ENCODE measurements at places on chromosomes 11 and 22.

DNA sequence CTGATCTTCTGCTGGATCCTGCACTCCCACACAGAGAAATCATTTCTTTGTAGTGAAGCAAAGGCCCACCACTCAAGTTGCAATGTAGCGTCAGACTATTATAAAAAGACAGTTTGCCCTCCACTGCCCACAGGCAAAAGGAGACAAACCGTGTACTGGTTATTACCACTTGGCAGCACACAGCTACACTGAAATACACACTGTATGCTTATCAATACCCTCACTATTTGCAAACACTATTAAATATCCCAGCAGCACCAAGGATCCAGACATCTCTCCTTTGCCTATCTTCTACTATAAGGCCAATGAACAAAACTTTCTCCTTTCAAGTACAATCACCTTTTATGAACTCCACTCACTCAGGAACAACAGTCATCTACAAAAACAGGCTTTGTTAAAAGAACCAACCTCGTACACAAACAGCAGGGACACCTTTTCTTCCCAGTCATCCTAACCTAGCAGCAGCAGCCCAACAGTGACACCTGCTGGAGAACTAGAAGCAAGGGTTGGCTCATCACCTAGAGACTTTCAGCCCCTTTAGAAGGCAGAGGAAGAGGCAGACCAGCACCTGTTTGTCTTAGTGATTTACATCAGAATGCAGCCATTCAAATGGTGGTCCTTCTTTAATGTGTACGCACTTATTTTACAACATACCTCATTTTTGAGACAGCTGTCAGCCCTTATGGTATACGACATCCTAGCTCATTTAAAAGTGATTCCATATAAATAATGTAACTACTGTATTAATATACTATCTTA, 56.1 kb downstream of the AMBRA1 start:
- DNase-seq = peak; percentile 72

DNA sequence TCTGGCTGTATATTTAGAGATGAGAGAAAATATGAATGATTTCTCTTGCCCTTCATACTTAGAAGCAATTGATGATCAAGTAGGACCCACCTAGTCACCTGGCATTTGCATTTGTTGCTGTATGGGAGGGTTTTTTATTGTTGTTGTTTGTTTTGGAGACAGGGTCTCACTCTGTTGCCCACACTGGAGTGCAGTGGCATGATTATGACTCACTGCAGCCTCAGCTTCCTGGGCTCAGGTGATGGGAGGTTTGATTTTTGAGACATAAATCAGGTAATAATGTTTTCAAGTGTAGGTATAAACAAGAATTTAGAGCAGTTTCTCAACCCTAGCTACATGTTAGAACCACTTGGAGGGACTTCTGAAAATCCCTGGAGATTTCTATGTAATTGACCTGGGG, 63.0 kb downstream of the TNRC6B start:
- DNase-seq = no peak

DNA sequence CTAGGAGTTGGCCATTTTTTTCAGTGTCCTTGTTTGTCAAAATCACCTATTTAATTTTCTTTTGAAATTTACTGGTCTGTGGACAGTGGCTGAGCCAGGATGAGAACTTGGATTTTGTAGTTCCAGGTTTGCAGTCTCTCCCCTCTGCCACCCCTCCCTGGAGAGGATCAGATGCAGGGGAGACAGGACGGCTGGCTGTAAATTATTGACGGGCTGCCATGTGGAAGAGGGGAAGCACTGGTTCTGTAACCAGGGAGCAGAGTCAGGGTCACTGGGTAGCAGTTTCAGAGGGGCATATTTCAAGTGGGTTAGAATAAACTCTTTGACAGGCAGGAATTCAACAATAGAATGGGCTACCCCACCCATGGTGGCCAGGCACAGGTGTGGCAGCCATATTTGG, 20.6 kb upstream of the YWHAH start:
- no peak for DNase-seq

DNA sequence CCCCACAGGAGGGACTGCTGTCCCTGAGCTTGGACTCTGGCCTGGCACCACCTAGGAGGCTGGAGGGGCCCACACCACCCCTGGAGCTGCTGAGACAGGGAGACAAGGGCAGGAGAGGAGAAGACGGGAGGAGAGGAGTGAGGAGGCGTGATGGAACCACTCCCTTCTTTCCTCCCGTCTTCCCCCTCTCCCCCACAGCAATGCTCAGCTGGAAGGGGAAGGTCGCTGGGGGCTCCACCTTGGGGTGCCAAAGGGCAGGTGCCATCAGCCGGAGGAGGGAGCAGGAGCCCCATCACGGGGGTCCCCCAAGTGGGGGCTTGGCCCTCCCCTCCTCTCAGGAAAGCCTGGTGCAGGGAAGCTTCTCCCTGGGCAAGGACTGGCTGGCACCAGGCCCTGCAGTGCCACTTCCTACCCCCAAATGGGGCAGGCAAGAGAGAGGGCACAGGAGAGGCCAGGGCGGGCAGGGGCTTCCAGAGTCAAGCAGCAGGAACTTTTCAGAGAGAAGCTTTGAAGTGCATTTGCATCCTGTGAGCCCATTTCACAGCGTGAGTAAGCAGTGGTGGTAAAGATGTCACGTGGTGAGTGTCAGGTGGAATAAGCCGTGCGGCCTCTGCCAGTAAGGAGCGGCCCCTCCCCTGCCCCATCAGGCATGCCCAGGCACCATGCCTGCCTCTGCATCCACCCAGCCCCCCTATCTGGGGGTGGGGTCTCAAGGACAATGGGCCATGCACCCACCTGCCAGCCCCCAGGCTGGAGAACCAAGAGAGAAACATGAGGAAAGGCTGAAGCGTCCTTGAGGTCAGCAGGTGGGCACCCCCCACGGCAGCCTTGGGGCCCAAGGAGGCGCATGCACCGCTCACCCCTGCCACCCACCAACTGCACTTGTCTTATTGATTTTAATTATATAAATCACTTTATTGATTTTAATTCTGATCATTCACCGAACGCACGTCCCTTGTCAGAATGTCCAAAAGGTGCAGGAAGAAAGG, 4.9 kb downstream of the IGF2 start:
- DNase-seq = no peak

DNA sequence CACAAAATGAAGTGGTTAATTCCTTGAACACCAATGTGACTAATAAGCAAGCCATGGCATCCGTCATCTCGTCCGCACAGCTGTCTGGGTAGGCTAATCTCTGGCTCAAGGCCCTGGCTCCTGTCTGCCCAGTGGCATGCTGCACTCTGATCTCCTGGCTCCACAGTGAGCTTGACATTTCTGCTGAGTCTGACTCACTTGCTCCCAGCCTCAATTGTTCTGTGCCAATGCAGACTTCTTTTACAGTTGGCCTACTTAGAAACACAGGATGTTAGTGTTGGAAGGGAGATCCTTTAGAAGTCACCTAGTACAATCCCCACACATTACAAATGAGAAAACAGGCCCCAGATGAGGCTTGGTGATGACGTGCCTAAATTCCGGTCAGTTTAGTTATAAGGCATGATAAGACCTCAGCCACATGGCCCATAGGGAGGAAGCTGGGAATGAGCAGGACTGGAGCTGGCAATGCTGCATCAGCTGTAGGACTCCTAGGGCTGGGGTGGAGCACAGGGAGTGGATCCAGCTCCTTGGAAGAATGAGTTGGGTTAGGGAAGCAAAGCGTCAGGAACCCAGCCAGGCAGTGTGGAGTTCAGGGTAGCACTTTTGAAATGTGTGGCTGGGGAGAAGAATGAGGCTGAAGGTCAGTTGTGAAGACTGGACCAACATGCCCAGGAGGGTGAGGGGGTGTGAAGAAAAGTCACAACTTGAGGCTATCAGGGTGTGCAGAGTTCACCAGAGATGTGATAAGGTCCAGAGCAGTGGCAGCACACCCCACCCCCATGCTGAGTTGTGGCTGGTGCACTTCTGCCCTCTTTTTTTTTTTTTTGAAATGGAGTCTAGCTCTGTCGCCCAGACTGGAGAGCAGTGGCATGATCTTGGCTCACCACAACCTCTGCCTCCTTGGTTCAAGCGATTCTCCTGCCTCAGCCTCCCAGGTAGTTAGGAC, 70.2 kb upstream of the EED start:
- peak; percentile 99 for DNase-seq

DNA sequence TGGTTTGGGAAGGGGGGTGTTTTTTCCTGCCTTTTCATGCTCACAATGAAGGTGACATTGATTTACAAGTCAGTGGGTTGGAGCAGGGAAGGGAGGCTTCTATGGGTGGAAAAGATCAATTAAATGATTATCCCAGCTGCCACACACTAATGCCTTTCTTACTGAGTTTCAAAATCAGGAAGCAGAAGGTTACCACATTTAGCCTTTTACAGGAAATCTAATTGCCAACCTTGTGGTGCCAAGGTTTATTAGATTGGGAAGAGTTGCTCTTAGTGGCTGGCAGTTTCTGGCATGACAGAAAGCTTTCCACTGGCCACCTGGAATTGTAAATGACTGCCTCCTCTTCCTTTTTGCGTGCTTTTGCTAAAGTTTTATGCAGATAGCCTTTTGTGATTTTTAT, 98.7 kb downstream of the NAV2 start:
- DNase-seq = no peak

- peak; percentile 47 for DNase-seq
Measured at GRCh38 chr11:69293819-69294505, at the start of gene MYEOV. Gene MYEOV (plus strand): TSS chr11:69294155. CDS start chr11:69295355, 1,200 bp downstream.

DNA sequence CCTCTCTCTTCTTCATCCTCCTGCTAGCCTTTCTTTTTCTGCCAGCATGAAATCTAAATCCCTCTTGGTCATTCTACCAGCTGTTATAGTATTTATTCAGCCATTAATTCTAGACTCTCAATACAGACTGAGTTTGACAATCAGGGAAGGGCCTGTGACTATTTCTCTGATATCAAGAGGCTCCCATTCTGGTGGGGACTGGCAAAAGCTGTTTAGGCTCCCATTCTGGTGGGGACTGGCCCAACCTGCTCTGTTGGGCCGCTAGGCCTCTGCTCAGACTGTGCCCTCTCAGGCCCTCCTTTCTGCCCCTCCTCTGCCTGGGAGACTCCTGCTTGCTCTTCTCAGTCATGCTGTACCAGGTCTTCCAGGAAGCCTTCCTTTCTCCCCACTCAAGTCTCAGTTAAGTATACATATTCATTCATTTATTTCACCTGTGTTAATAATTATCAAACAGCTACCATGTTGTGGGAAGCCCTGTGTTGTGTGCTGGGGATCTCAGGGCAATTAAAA, 323.7 kb upstream of the NARS2 start:
- no peak for DNase-seq

- no peak for DNase-seq
Measured at GRCh38 chr11:22702031-22702430, 35.6 kb downstream of the GAS2 start.

GRCh38 chr11:1740786-1741530, 9.4 kb downstream of the IFITM10 start:
- DNase-seq = no peak

DNA sequence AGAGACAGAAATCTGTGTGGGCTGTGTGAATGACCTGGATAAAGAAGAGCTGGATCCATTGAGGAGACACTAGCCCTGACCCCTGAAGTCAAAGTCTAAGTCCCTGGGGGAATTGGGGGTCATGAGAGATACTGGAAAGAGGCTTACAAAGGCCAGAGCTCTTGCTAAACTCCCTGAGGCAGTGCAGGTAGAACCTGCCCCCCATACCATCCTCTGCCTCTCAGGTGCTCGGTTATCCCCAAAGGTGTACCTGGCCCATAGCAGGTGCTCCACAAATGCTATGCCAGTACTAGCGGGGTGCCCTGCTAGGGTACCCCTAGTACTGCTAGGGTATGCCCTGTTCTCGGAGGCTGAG, 19.1 kb upstream of the SCARF2 start:
- DNase-seq = no peak

DNA sequence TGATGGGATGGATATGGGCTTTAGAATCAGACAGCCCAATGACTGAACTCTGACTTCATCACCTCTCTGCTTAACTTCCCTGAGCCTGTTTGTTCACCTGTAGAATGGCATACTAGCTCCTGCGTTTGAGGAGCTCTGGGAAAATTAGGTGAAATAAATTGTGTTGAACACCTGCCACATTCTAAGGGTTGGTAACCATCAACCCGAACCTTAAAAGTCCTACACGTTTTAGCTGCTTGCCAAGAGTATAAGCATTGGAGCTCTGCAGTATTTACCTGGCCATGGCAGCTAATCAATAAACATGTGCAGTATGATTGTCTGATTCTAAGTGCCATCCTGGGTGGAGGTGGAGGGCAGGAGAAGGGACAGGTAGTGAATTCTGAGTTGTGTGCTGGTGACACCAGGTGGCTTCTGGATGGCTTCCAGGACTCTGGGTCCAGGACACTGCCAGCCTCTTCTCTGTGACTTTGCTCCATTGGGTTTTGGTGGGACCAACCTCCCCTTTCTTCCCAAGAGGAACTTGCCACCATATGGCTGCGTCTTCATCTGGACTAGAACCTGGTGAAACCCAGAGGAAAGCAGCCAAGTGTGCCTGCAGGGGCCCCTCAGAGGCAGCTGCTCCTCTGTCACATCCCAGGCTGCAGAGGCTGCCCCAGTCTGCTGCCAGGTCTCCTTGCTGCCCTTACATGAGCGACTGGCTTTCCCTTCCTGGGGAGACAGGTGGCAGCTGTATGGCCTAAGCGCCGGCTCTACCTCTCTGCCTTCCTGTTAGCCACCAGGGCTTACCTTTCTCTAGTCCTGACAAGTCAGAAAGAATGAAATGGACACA, 85.6 kb downstream of the CACNG2 start:
- no peak for DNase-seq

- DNase-seq = no peak
Measured at GRCh38 chr22:44274918-44275630, 37.7 kb downstream of the SHISAL1 start.

- peak; percentile 27 for DNase-seq
Measured at GRCh38 chr22:45007391-45008185, 2.2 kb downstream of the PHF21B start.

DNA sequence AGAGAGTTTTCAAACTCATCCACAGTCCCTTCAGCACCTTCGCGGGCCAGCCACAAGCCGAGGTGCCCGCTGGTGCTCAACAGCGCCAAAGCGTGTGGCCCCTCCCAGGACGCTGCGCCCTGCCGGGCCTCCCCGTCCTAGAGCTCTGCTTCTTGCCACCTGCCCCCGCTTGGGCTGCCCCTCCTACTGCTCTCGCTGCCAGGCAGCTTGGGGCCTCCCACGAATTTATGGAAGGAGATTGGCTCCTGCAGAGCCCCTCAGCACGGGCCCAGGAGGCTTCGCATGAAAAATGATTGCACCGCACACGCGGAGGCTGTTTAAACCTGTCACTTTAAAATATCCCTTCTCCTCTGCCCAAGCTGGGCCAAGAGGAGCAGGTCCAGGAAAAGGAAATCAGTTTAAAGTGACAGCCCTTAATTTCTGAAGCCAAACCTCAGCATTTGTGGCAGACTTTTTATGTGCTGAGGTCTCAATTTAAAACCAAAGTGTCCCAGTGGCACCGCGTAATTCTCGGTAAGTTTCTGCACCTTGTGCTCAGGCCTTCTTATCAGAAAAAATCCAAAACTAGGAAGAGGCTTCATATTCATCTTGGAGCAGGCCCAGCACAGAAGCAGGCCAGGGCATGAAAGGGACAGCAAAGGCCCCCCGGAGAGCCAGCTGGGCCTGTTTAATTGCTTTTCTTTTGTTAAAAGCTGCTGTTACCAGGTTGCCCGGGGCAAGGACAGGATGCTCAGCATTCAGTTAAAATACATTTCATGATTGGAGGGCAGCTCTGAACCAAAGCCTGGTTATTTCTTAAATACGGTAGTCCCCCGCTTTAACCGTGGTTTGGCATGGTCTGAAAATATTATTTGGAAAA, 303.6 kb downstream of the OPCML start:
- no peak for DNase-seq
